ENCODE measurements at places on chromosomes 7 and 10.

- DNase-seq = no peak
Measured at GRCh38 chr10:50426485-50426884, 175.2 kb upstream of the ASAH2 start.

DNA sequence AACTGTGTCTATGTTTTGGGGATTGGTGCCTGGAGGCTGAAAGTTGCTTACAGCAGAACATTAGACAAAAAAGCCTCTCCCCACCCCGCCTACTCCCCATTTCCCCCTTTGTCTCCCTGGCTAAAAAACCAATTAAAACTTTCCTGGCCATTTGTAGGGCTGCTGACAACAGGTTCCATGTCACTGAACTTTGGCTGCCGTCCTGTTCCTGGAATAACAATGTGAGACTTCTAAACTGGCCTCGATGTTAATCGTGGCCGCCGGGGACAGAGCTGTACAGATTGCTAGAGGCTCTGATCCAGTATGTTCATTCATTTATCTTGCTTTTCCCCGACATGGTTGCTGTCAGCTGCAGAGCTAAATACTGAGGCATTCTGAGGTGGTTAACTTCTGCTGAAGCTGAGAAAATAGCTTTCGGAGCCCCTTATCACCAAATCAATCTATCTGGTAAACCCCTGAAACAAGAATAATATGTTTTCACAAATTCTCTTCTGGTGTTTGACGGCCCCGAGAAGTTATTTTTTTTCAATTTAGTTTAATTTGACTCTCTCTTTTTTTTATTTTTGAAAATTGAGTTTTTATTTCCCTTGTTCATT is 271.6 kb downstream of the GFRA1 start:
- DNase-seq = no peak

DNA sequence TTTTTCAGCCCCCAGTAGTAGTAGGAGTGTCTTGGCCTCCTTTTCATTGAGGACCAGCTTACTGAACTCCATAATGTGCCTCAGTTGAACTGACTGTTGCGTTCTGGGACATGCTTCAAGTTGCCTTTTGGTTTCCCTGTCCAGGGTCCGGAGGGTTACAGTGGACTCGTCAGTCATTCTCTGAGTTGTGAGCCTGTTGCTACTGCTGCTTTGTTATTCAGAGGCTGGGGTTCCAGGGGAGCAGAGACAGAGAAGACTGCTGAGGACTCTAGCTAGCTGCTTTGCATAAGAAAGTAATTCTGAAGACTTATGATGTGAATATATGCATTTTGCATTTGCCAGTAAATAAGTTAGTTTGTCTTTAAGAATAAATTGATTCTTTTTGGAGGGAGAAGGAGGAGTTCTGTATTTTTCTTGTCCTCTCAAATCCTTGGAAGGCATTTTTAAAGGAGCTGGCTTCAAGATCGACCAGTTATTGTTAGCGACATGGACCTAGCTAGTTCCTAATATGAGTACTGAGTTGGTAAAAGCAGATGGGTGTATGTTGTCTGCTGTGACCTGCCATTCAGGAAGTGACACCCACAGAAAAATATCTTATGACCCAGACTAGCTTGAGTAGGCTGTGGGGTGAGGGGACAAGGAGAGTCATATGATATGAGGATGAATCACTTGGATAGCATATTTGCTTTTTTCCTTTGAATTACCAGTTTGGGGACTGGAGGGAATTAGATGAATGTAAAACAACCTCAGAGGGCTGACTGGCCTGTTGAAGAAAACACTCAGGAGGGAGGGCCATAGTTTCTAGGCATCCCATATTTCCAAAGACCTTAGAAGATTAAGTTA is 8.3 kb downstream of the PI4K2A start:
- no peak for DNase-seq

- no peak for DNase-seq
Measured at GRCh38 chr7:132446260-132446659, 130.0 kb downstream of the PLXNA4 start.

GRCh38 chr10:112981553-112981952 is 31.5 kb downstream of the TCF7L2 start:
- DNase-seq = no peak

GRCh38 chr7:141349338-141349737 is 201.9 kb upstream of the AGK start:
- DNase-seq = no peak

- DNase-seq = no peak
Measured at GRCh38 chr10:25178411-25178810, 3.6 kb downstream of the GPR158 start.

GRCh38 chr10:77756319-77757232 is 119.0 kb upstream of the KCNMA1 start:
- DNase-seq = no peak

- no peak for DNase-seq
Measured at GRCh38 chr7:37683246-37684120, at the start of gene GPR141. Gene GPR141 (plus strand): TSS chr7:37683766. CDS start chr7:37740394, 56,628 bp downstream.

DNA sequence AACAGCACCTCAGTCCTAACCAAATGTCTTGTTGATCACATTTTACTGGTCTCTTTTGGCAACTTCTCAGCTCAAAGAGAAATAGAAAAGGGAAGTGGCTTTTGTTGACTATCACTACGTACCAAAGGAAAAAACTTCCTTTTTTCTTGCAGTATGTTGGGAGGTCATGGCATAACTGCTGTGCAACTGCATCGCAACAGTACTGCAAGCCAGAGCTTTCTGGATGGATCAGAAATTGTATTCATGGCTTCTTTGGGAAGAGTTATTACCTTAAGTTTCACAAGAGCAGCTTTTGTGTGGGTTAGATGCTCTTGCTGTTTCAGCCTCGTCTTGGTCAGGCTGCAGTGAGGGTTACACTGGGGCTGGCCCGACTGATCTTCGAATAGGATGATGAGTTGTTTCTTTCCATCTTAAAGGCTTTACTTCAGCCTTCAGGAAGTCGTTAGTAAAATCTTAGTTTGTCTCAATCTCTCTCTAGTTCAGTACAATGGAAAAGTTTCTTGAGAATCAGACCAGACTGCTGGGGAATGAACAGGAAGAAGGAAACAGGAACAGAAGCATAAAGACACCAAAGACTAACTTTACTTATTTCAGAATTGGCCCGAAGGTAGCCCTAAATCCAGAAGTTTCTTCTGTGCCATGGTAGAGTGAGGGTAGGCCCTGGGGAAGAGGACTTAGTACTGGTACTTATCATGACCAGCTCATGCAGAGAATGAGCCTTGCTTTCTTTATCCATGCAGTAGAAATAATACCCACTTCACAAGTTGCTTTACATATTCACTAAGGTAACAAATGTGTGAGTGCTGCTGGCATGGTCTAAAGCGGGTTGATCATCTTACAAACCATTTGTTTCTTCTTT is 153.6 kb downstream of the CELF2 start:
- no peak for DNase-seq

- no peak for DNase-seq
Measured at GRCh38 chr7:103395071-103395470, 47.6 kb downstream of the PSMC2 start.

GRCh38 chr10:107554333-107554732 is 389.8 kb upstream of the SORCS1 start:
- DNase-seq = no peak

DNA sequence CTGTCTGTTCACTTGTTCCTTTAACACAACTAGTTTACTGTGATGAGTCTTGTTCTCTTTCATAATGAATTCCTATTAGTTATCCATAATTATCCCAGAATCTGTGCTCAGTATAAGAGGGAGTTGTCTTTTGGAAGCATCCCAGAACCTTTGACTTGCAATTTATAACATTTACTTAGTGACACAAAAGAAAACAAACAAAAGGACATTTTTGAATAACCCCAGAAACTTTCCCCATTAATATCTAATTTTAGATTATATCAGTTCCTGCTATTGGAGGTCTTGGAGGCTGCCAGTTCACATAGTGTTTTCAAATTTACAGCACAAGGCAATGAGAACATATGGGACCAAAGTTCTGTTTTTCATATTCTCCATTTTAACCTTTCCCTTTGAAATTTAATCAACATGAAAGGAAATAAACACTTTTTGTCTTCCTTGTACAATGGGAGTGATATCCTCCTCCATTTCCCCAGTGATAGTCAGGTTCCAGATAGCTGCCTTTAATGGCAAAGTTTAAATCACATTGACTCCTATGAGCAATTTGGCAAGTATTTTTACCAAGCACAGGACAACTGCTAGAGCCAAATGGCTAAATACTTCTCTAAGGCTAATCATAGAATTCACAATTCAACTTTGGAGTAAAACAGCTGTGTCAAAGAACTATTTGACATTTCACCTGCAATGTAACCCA is 37.1 kb upstream of the GNAT3 start:
- no peak for DNase-seq

GRCh38 chr10:70931168-70931815 is 42.9 kb upstream of the PCBD1 start:
- DNase-seq = no peak

GRCh38 chr7:148726385-148726784 is 27.7 kb downstream of the CUL1 start:
- no peak for DNase-seq

DNA sequence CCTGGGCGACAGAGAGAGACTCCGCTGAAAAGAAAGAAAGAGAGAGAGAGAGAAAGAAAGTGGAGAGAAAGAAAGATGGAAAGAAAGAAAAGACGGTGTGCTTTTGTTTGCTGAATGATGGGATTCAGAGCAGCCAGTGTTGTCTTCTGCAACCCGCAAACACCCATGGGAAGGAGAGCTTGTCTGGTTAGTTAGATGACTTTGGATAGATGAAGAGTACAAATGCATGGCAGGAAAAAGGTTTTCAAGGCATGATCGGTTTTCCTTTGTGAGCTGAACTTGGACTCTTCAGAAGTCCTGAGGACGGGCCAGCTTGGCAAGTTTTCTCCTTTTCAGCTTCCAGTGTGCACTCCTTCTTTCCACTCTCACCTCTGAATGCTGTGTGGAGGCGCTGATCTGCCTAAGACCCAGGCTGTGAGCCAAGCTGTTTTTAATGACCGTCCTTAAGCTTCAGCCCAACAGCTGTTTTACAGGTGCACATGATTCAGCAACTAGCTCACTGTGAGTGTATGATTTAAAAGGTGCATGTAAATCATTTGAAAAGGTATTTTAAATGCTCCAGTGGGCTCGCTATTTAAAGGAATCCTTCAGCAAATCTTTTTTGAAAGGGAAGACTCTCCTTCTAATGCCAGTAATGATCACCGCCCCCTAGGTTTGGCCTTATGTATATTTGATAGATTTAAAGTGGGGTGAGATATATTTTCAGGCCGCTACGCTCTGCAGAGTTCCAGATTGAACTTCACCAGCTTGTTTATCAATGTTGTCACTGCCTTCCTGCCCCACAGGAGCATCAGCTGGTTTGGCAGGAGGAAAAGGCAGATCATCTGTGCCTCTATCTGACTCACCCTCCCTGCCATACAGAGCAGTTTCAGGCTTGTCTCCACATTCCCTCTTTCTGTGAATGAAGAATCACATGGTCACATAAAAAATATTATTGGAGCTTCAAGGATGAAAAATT is 115.0 kb downstream of the PLXDC2 start:
- no peak for DNase-seq

- no peak for DNase-seq
Measured at GRCh38 chr7:81420526-81421226, 349.2 kb downstream of the HGF start.

GRCh38 chr7:92520024-92520423 is 8.3 kb downstream of the PEX1 start:
- no peak for DNase-seq

DNA sequence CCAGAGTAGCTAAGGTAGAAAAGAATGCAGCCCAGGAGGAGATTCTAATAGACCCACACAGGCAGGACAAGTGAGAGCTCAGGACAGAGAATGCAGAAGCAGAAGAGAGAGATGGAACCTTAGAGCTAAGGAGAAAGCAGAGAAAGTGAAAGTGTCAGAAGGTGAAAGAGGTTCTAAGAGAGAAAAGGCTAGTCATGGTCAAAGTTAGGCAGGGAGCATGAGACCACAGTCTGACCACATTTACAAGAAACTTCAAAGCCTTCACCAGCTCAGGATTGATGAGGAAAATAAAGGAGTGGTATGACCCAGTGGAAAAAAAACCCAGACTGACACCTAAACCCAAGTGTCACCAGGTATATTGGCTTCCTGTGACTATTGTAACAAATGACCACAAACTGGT is 131.8 kb upstream of the WDR11 start:
- DNase-seq = no peak

GRCh38 chr10:123868038-123869019 is 23.3 kb downstream of the CPXM2 start:
- no peak for DNase-seq

- no peak for DNase-seq
Measured at GRCh38 chr10:31836569-31837406, 91.8 kb downstream of the ARHGAP12 start.

DNA sequence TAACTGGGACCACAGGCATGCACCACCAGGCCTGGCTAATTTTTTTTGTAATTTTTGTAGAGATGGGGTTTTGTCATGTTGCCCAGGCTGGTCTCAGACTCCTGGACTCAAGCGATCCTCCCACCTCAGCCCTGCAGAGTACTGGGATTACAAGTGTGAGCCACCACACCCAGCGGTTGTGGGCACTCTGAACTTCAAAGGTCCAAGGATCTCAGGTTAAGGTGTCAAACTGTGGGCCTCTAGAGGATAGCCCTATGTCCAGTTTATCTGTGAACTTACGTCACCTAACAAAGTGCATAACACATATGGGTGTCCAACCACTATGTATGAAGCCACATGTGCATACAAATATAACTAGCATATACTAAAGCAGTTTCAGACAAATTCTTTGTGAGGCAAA is 3.2 kb upstream of the IL2RA start:
- DNase-seq = no peak

- no peak for DNase-seq
Measured at GRCh38 chr7:133484086-133484485, 231.2 kb downstream of the EXOC4 start.

GRCh38 chr7:149495785-149496641 is 1.6 kb downstream of the ZNF746 start:
- no peak for DNase-seq

GRCh38 chr10:122310311-122311050 is 39.4 kb downstream of the BTBD16 start:
- no peak for DNase-seq

DNA sequence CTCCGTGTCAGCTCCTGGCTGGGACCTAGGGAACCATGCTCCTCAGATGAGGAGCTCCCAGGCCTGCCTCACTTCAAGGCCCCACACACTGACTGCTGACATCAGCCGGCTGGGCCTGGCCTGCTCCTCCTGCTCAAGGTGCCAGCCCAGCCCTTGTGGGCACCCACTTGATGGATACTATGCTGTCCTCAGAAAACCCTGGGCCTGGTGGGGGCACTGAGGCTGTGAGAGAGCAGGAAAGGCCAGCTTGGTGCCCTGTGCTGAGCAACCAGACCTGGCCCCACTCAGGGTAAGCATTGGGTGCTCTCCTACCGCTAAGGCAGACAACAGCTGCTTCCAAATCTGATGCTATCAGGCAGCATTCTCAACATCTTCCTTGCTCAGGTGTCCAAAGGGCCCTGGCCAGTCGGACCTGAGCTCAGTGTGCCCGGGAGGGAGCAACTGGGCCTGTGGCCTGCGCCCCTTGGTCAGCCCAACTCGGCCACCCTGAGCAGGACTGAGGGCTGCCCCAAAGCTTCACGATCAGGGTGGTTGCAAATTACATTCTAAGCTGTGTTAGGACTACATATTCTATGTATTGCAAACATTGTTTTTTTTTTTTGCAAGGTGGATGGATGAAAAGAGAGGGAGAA is 21.9 kb upstream of the ANTXRL start:
- no peak for DNase-seq

All from activated CD8-positive, alpha-beta memory T cell treated with anti-CD3 and anti-CD28 coated beads for 1 hour (primary cell).